ENCODE measurements at places on chromosomes 3 and 15.

GRCh38 chr3:69791919-69792399, 52.7 kb downstream of the MITF start:
- DNase-seq: peak; percentile 1

- DNase-seq: no peak
Observed at GRCh38 chr3:4739289-4740236, 239.7 kb upstream of the BHLHE40 start.

DNA sequence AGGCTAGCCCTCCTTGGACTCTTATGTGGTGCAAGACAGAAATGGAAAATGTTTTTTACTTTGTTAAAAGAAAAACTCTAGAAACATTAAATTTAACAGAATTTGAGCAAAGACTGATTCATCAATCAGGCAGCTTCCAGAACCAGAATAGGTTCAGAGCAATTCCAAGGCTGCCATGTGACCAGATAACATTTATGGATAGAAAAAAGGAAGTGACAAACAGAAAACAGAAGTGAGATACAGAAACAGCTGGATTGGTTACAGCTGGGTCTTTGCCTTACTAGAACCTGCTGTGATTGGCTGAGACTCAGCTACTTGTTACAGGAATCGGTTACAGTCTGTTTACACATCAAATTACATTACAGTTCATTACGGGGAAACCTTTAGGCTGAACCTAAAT, 22.5 kb upstream of the OTOL1 start:
- no peak for DNase-seq

GRCh38 chr3:187946981-187947380, 201.7 kb upstream of the BCL6 start:
- DNase-seq: no peak

- no peak for DNase-seq
Observed at GRCh38 chr3:14528081-14528480, 12.1 kb downstream of the GRIP2 start.

- no peak for DNase-seq
Observed at GRCh38 chr3:125694761-125695294, 99.5 kb upstream of the OSBPL11 start.

DNA sequence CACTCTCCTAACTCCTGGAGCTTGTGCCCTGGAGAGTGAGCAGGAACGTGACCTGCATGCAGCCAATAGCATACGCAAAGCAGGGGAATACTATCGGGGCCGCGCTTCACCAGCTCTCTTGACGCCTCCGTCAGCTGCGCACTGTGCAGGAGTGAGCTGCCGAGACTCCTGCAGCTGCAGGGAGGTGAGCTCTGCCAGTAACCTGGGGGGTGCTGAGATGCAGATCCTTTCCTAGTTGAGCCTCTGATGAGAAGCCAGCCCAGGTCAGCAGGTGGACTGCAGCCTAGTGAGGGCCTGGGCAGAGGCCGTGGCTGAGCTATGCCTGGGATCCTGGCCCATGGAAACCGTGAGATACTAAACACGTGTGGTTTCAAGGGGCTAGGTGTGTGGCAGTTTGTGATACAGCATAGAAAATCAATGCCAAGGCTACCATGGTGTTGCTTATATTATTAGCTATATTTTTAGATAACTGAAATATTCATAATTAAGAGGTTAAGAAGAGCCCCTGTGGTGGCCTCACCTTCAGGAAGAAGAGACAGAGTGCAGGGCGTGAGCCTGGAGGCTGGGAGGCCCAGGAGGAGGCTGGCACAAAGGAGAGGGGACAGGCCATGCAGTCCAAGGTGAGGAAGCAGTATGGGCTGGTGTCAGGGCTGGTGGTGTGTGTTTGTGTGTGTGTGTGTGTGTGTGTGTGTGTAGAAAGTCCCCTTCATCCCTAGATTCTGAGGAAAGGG, 5.9 kb upstream of the DNAJB8 start:
- DNase-seq: no peak

DNA sequence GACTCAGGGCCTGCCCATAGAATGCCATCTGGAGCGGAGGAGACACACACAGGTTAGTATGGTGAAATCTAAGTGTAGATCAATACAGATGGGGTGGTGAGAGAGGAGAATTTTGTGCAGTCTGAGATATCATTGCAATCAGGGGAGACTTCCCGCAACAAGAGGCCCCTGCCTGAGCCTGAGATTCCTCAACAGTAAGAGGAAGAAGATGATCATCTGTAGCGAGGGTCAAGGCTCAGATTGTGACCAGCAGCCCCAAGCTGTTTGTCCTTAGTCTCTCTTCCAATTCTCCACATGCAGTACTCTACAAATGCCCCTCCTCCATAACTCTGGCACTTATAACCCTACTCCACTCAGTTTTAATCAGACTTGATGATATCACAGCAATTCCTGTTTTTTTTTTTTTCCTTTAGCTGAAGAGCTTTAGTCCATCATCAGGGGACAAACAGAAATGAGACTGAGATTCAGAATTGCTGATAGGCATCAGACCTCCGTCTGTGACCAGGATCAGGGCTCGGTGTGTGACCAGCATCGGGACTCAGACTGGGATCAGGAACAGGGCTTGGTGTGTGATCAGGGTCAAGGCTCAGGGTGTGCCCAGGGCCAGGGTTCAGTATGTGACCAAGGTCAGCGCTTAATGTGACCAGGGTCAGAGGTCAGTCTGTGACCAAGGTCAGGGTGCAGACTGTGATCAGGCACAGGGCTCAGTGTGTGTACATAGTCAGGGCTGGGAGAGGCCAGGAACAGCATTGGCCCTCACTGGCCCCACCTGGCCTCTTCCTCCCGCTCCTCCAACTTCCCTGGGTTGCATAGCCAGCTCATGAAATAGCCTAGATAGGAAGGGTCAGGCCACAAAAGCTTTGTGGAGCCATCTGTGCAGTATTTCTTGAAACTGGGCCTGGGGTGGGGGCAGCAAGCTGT, 14.1 kb downstream of the LOXL1 start:
- DNase-seq: no peak

- no peak for DNase-seq
Observed at GRCh38 chr3:158725348-158726011, 6.8 kb downstream of the RARRES1 start.

GRCh38 chr15:63061975-63062374, 19.4 kb downstream of the TPM1 start:
- no peak for DNase-seq

DNA sequence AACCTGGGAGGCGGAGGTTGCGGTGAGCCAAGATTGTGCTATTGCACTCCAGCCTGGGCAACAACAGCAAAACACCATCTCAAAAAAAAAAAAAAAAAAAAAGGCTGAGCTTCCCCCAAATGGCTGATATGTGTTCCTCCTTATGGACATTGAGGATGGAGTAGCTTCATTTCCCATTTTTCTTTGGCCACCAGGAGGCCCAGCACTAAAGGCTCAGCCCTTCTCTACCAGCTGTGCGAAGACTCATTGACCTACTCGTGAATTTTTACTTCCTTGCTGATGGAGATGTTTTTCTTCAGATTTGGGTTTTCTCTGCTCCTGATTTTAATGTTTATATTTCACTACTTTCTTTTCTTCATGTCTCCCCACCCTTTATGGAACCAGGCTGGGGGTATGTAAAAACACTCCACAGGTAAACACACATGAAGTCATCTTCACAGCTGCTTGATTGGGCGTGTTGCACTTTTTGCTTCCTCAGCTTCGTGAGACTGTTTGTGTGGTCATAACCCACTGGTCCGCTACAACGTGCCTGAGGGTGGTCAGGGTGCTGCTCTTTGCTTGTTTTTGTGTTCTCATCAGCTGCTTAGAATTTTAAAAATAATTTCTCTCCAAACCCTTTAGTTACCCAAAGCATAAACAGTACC, 13.5 kb downstream of the SEMA4B start:
- DNase-seq: peak; percentile 33

DNA sequence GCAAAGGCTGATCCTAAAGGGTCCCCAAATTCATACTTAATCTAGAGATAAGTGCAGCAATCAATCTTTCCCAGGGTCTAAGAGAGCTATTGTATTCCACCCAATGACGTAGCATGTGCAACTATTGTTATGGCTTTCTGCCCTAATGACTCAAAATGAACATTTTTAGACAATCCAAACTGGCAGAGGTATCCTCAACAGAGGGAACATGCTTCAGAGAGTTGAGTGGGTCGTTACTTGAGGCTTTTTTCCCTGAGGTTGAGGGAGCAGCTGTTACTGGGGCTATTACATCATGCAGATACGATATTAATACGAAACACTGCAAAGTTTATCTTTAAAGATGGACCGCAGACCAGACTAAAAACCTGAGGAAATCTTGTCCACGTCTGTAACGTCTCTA, 278.3 kb upstream of the WNT5A start:
- no peak for DNase-seq

DNA sequence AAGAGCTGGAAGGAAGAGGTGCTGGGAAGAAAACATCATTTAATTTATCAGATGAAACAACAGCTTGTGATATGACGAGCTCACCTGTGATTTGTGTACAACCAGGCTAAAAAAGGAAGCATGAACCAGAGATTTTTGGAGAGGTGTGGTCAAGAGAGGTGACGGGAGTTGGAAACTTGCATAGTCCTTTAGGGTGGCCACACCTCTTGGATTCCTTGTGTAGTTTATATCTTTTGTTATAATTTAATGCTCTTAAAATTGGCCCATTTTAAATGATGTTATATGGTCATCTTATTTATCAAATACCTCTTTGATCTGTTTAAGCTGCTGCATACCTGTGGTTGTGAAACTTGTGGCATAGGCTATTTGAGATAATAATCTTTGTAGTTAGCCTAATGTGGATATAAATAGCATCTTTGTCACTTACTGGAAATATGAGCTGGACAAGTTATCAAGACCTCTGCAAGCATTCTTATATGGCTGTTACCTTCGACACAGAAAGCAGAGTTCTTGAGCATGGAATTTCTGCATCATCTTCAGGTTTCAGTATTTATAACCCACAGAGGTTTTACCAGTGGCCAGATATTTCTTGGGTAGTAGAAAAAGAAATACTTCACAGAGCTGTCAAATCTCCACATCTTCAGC, 49.1 kb downstream of the IL1RAP start:
- no peak for DNase-seq

- peak; percentile 36 for DNase-seq
Observed at GRCh38 chr3:23916152-23916885, 471 bp downstream of the NKIRAS1 start.

DNA sequence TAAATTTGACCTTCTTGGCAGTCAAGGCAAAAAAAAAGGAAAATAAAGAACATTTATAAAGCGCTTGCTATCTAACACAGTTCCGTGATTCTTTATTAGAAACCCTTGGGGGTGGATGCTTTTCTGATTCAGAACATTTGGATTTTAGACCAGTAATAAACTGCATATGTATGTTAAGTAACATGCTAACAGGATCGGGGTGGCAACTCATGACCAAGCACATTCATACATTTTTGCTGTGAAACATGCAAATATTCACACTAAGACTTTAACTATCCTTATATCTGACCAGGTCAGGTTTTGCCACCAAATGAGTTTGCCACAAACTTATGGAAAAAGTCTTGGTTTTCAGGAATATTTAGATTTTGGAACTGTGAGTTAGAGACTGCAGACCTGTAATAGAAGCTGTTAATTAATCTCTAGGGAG, 30.4 kb upstream of the KLF13 start:
- no peak for DNase-seq

DNA sequence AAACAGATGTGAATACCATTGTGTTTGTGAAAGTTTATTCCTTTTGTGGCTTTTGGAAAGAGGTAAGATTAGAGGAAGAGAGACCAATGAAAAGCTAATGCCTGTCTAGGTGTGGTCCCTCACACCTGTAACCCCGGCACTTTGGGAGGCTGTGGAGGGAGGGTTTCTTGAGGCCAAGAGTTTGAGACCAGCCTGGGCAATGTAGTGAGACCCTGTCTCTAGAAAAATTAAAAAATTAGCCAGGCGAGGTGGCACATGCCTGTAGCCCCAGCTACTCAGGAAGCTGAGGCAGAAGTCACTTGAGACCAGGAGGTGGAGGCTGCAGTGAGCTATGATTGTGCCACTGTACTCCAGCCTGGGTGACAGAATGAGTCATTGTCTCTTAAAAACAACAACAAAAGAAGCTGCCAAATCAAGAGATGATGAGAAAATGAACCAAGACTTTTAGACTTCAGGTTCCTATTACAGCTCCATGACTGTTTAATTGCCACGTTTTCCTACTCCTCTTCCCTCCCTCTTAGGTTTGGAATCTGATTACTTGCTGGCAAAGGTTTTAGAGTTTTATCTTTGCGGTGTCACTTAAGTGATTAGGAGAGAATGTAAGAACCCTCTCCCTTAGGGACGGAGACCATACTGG, 68.7 kb downstream of the CGNL1 start:
- peak; percentile 65 for DNase-seq

- no peak for DNase-seq
Observed at GRCh38 chr15:31260646-31261265, 65.9 kb upstream of the KLF13 start.

GRCh38 chr3:128395500-128396162, 71.1 kb downstream of the DNAJB8 start:
- no peak for DNase-seq

- peak; percentile 83 for DNase-seq
Observed at GRCh38 chr3:51501833-51502561, 2.2 kb upstream of the DCAF1 start.

- DNase-seq: no peak
Observed at GRCh38 chr3:143217283-143217682, 97.7 kb downstream of the CHST2 start.

- DNase-seq: peak; percentile 57
Observed at GRCh38 chr3:62803276-62803675, 71.9 kb downstream of the CADPS start.

GRCh38 chr15:73183071-73183470, 130.8 kb downstream of the NEO1 start:
- DNase-seq: no peak

DNA sequence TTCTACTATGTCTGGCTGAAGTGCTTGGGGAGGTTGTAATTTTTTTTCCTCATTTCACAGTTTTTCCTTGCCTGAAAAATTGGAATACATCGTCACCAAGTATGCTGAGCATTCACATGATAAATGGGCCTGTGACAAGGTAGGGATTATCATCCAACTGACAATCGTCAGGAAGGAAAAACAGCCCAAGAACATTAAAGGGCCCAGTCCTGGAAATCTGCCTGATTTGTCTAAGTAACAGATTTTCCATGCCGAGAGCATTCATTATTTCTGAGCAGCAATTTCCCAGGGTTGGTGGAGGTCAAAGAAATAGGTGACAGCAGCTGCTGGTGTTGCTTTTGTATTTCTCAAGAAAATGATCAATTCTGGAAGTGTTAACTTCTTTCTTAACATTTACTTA, 226.0 kb upstream of the CHRM5 start:
- no peak for DNase-seq

DNA sequence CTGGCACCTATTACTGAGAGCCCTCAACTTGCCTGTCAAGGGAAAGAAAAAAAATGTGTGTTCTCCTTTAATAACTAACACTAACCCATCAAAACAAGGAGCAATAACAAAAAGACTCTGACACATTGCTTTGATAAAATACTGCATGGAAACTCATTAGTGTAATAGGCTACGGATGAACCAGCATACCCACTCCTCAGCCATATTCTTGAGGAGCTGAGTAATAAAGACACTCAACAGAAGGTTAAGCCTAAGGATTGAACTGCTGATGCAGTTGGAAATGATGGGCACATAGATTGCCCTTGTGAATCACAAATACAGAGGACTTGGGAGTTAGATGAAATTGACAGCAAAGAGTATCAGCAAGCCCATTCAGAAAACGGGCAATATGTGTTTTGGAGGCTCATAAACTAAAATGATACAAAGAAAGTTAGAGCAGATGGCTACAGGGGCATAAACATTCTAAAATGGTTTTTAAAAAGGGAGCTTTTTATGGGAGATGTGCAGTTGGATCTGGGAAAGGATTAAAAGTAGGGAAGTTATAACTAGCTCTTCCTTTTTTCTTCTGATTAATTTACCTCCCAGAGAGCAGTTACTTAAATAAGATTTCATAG, 447.6 kb upstream of the IL12A start:
- no peak for DNase-seq

- peak; percentile 82 for DNase-seq
Observed at GRCh38 chr3:79086514-79086913, 681.3 kb downstream of the ROBO1 start.
